ENCODE measurements at places on chromosomes 5 and 9.

DNA sequence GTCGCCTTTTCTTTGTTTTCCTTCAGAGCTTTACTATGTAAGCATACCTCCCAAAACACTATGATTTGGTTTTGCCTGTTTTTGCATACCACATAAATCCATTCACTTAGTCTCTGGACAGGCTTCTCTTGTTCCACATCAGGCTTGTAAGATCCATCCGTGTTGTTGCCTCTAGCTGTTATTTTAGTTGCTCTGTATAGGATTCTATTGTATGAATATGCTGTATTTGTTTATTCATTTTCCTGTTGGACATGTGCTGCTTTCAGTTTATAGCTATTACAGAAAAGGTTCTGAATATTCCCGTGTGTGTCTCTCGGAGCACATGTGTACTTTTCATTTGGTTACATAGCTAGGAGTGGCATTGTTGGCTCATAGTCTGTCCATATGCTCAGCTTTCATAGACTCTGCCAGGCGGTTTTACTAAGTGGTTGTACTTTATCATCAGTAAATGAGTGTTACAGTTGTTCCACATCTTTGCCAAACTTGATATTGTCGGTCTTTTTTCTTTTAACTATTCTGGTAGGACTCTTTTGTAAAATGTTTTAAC, 41.8 kb downstream of the NUP214 start:
- DNase-seq = no peak

GRCh38 chr5:141839015-141839513, 39.1 kb downstream of the PCDH1 start:
- no peak for DNase-seq

DNA sequence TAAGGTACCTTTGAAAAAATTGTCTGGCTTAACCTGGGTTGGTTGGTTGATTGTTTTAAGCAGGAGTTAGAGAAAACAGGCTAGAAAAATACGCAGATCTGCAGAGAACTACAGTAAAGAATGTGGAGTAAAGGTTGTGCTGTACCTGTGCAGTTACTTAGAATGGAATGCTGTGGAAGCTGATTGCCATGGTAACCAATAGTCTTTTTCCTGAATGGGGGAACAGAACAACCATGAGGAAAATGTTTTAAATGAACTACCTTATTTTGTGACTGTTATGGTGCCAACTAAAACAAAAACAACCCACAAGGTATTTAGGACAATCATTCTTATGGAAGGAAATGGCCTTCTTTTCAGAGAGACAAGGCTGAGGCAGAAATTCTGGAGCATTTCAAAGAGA, 4.8 kb upstream of the HOMER1 start:
- no peak for DNase-seq

DNA sequence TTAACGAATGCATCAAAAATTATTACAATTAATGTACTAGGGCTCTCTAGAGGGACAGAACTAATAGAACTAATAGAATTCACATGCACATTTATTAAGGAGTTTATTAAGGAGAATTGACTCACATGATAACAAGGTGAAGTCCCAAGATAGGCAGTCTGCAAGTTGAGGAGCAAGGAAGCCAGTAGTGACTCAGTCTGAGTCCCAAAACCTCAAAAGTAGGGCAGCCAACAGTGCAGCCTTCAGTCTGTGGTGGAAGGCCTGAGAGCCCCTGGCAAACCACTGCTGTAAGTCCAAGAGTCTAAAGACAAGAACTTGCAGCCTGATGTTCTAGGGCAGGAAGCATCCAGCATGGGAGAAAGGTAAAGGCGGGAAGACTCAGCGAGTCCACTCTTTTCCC, 633.8 kb downstream of the SEMA5A start:
- no peak for DNase-seq

GRCh38 chr5:14906628-14907027, 35.0 kb upstream of the ANKH start:
- DNase-seq = no peak

- no peak for DNase-seq
Observed at GRCh38 chr9:35919212-35920008, 10.1 kb downstream of the SPAAR start.

- DNase-seq = no peak
Observed at GRCh38 chr5:66346869-66347268, 202.8 kb downstream of the SREK1 start.

- no peak for DNase-seq
Observed at GRCh38 chr5:67807439-67807888, 408.1 kb upstream of the PIK3R1 start.

GRCh38 chr9:5893134-5893505, 2.4 kb downstream of the MLANA start:
- no peak for DNase-seq

GRCh38 chr5:157059093-157059539, at the start of gene HAVCR1:
Gene HAVCR1, minus strand, starts transcription at chr5:157059116. Its CDS starts 1,173 bp downstream, at chr5:157057943.
- DNase-seq = no peak

GRCh38 chr9:102975251-102975650, 19.9 kb upstream of the CYLC2 start:
- no peak for DNase-seq

DNA sequence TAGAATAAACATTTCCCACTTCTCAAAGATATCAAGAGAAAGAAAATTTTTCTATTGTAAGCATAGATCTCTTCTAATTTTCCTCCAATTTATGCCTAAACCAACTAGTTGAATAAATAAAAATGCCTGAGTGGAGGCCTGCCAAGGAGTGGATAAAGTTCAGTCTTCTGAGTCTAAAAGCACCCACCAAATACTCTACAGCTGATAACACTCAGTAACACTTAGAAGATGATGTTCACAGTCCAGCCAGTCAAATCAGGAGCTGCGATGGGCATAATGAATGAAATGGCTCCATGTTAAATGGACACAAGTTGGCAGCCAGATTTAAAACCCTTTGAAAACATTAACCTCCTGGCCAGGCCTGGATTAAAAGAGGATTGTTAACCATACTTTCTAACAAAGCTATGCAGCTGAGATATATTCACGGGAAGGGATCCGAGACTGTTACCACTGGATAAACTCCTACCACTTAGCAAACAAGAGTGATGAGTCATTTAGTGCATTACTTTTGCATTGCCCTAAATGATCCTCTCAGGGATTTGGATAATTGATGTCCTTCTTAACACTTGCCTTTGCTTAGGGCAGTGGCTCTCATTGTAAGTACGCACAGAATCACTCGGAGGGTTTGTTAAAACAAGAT, 63.7 kb upstream of the CCDC112 start:
- no peak for DNase-seq

DNA sequence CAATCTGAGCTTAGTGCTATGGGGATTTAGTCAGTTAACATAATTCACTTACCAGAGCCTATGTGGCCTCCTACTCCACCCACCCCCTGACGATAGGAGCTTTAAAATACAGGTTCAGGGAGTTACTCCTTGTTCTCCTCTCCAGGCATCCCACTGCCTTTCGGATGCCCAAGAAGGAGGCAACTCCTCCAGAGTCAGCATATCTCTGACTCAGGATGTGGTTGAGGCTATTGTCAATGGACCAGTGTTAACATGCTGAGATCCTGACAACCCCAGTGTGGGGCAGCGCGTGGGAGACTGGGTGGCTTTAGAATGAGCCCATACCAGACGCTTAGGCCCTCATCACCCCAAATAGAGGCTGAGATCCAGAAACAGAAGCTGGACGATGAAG, 27.4 kb downstream of the BICD2 start:
- no peak for DNase-seq

- no peak for DNase-seq
Observed at GRCh38 chr9:114221706-114222465, 66.5 kb downstream of the COL27A1 start.
